CD4-positive, alpha-beta T cell treated with Interleukin-17A for 4 hours (primary cell): ENCODE measurements at places on chromosomes 2 and 18.

DNA sequence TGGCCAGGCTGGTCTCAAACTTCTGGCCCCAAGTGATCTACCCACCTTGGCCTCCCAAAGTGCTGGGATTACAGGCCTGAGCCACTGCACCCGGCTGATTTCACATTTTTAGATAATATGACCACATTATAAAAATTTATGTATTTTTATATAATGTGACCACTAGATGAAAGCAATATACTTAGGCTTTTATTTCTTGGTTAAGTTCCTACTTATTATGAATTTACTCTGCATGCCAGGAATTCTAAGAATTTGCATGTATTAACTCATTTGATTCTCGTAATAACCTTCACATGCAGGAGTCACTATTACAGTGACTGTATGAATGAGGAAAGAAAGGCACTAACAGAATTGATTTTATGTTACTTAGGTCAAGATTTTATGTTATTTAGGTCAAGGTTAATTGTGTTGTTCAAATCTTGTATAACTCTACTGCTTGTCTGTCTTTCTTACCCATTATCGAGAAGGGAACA, 25.6 kb upstream of the CASP8 start:
- no peak for DNase-seq

GRCh38 chr2:36068086-36068485, 287.5 kb upstream of the CRIM1 start:
- DNase-seq = no peak

GRCh38 chr2:120161190-120161589, 62.0 kb downstream of the TMEM185B start:
- no peak for DNase-seq

- DNase-seq = no peak
Measured at GRCh38 chr2:18154812-18155211, 276.3 kb downstream of the KCNS3 start.

DNA sequence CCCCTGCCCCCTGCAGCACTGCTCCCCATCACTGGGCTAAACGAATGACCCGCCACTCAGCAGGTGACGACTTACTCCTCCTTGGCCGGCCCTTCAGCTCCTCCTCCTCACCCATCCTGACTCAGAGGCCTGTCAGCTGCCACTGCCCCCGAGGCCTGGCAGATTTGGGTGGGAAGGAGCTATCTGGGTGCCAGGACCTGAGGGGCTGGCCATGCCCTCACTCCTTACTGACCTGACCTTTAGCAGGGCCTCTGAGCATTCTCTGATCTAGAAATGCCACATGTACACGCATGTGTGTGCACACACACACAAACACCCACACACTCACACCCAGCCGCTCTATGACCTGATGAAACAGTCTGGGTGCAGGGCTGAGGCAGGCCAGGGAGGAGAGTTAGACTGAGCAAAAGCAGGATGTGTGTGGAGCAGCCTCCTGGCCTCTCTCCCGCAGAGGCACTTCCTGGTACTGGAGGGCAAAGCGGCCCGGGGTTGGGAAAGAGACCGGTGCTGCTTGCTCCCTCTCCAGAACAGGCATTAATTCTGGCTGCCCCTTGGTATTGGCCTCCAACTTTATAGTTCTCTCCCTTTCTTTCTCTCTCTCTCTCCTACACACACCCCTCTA, 68.0 kb downstream of the ZFP36L2 start:
- DNase-seq = peak; percentile 80

- DNase-seq = no peak
Measured at GRCh38 chr2:65666156-65666725, 233.8 kb upstream of the SPRED2 start.

DNA sequence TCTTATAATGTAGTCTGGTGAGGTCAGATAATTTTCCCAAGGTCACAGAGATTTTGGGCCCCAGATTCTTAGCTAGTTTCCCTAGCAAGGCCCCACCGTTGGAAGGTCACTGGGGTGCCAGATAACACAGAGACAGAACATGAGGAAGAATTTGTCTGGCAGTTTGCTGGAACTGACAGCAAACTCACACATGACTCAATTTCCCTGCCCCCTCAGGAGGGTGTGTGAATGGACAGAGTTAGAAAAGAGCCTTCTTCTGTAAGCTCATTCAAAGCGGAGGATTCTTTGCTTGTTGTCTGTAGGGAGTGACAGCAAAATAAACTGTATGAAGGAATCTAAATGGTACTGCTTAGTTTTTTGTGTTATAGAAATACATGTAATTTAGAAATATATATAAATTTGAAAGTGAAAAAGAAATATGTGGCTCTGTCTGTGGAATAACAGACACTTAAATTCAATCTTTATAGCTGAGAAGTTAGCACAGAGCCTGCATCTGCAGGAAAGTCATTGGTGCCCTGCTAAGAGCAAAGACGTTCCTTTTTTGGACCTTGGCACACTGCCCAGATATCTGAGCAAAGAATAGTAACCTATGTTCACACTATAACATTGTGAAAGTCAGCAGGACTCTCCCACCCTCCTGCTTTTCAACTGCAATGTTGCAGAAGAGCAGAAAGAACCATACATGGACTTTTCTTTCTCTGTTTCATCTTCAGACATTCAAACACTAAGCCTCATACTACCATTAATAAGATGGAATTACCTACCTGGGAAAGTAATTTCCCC, 2.1 kb downstream of the MDH1 start:
- no peak for DNase-seq

DNA sequence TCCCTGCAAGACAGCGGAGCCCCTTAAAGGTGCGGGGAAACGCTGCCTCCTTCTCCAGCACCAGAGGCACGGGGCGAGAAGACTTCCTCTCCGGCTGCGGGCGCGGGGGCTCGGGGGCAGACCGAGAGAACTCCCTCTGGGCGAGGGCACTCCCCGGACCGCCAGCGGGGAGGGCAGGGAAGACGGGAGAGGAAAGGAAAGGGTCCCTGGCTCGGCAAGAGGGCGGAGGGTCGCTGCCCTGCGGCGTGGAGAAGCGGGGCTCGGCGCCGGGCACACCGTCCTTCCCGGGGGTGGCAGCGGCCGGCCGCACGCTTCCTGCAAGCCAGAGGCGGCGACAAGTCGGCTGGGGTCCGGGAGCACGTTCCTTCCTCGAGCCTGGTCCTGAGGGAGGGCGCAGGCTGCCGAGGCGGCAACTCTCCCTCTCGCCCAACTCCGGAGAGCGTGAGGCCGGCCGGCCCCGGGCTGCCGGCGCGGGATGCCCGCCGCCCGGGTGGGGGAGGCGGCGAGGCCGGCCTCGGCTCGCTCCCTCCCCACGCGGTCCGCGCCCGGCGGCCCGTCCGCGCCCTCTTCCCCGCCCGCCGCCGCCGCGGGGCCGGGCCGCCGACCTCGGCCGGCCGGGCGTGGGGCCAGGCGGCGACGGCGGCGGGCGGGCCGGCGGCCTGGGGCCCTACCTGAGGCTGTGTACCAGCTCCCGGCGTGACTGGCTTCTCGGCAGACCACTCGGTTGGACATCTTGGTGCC, 1.1 kb downstream of the MEMO1 start:
- DNase-seq = peak; percentile 52

- no peak for DNase-seq
Measured at GRCh38 chr18:70840649-70841048, 551.8 kb downstream of the SOCS6 start.

GRCh38 chr2:70613521-70613920, 59.9 kb upstream of the TGFA start:
- no peak for DNase-seq

GRCh38 chr2:208872591-208872990, 466.0 kb downstream of the PTH2R start:
- DNase-seq = no peak

DNA sequence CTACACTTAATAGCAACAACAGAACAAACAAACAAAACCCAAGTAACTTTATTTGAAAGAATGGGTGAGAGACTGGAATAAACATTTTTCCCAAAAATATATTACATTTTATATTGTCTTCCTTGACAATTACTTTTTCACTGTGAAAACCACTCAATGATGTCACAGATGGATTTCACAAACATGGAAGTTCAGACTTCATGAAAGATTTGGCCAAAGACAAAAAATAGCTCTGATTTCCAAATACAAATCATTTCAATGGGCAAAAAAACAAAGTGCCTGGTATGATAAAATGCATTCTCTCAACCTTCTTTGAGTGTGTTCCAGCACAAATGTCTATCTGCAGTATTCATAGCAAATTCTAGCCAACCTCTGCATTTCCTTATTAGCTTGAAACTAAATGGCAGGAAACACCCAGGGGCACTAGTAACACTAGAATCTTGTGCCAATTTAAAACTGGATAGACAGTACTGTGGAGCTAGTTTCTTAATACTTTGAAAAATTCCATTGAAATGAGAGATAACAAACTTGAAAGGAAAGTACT, 28.5 kb upstream of the NAPG start:
- DNase-seq = no peak

- DNase-seq = peak; percentile 46
Measured at GRCh38 chr2:46364797-46365457, 67.7 kb downstream of the EPAS1 start.
